Activated CD4-positive, alpha-beta T cell treated with anti-CD3 and anti-CD28 coated beads, Interleukin-2, amount 50 U/mL, for 16 hours (primary cell): ENCODE measurements at places on chromosomes 11 and 22.
A peak's percentile ranks its signal among the peaks of the same experiment; 100 is the strongest.

DNA sequence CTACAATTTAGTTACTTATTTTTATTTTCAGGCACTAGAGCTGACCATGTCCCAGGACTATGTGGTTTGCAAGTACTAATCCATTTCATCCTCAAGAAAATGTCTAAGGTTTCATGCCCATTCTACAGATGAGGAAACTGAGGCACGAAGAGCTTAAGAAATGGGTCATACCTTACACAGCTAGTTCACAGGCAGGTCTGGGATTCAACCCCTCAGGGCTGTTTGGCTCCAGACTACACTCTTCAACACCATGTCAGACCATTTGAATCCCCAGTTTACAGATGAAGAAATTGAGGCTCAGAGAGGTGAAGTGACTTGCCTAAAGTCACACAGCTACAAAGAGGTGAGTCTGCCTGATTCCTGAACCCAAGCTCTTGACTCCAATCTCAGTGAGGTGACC, 144.1 kb downstream of the MIAT start:
- no peak for DNase-seq

- DNase-seq = no peak
Observed at GRCh38 chr11:95157824-95158223, 68.2 kb downstream of the ENDOD1 start.

DNA sequence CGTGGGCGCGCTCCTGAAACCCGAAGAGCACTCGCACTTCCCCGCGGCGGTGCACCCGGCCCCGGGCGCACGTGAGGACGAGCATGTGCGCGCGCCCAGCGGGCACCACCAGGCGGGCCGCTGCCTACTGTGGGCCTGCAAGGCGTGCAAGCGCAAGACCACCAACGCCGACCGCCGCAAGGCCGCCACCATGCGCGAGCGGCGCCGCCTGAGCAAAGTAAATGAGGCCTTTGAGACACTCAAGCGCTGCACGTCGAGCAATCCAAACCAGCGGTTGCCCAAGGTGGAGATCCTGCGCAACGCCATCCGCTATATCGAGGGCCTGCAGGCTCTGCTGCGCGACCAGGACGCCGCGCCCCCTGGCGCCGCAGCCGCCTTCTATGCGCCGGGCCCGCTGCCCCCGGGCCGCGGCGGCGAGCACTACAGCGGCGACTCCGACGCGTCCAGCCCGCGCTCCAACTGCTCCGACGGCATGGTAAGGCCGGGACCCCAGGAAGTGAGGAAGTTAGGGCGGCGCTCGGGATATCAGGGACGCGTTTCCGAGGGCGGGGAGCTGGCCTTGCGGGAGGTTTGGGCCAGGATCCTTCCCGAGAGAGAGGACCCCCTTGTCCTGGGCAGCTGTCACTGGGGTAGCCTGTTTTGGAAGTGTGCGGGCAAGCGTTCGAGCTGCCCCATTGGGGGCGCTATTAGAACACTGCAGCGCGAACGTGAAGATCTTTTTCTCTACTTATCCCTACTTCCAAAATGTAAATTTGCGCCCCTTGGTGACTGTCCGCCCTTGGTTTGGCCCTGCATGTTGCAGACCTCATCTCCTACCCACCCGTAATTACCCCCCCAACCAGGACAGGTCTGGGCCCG, 796 bp downstream of the MYOD1 start:
- DNase-seq = no peak

DNA sequence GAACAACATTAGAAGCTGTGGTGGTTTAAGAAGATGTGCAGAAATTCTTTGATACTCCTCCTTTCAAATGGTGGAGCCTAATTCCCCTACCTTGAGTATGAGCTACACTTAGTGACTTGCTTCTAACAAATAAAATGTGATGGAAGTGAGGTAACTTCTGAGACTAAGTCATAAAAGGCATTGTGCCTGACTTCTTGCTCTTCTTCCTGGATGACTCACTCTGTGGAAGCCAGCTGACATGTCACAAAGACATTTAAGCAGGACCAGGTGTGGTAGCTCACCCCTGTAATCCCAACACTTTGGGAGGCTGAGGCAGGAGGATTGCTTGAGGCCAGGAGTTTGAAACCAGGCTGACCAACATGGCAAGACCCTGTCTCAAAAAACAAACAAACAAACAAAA, 3.9 kb upstream of the PLA2G3 start:
- peak; percentile 25 for DNase-seq

DNA sequence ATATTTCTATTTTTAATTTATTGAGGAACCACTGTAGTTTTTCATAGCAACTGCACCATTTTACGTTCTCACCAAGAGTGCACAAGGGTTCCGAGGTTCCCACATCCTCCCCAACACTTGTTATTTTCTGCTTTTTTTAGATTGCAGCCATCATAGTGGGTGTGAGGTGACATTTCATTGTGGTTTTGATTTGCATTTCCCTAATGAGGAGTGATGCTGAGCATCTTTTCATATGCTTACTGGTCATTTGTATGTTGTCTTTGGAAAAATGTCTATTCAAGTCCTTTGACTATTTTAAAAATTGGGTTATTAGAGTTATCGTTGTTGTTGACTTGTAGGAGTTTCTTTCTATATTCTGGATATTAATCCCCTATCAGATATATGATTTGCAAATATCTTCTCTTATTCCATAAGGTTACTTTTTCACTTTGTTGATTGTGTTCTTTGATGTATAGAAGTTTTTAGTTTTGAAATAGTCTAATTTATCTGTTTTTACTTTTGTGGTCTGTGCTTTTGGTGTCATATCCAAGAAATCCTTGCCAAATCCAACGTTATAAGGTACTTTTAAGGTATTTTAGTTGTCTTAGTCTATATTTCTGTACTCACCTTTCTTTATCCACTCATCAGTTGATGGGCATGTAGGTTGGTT, 9.0 kb downstream of the NEAT1 start:
- DNase-seq = peak; percentile 58

- DNase-seq = peak; percentile 66
Observed at GRCh38 chr11:96329419-96329818, 13.6 kb downstream of the MAML2 start.

DNA sequence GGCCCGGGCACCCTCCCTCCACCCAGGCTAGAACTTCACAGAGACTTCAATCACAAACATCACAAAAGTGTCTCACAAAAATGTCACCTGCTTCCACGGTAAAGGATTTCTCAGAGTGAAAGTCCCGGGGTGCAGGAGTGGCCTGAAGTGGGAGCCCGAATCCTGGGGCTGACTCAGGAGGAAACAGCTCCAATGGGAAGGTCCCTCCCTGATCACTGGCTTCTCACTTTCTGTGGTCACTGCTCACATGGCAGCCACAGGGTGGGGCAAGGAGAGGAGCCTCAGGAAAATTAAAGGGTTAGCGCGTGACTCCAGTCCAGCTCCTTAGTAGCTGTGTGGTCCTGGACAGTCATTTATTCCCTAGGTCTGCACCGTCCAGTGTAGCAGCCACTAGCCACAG, 564.5 kb upstream of the B3GAT1 start:
- no peak for DNase-seq

- DNase-seq = peak; percentile 95
Observed at GRCh38 chr22:30326706-30327362, at the start of gene TBC1D10A. TBC1D10A (minus strand) TSS chr22:30326941; CDS start chr22:30326881, 60 bp downstream.

DNA sequence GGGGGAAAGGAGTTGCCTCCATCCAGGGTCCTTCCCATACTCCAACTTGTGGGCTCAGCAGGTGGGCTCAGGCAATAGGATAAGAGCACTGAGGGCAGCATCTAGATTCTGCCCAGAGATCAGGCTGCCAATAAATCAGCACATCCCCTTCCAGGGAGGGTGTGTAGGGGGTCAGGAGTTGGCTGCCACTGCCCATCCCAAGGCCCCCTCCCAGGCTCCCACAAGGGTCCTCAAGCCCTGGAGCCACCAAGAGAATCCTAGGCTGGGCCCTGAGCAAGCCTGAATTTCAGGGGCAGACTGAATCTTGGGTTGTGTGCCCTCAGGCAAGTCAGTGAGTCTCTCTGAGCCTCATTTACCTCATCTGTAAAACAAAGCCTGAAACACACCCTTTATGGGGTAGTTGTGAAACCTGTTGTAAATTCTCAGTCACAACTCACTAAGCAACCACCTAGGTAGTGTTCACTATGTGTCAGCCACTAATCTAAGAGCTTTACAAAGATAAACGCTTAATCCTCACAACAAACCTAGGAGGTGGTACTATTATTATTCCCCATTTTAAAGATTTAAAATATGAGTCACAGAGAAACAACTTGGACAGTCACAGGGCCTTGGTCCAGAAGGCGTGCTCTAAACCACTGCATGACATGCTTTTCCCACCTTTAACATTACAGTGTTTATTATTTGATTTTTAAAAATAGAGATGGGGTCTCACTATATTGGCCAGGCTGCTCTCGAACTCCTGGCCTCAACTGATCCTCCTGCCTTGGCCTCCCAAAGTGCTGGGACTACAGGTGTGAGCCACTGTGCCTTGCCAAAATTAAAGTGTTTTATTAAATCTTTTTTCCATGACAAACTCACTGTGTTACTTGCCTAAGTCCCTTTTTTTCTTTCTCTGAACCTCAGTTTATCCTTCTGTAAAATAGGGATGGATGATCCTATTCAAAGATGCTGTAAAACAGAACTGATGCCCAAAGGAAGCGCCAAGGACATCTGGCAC, 36.2 kb downstream of the LMO1 start:
- no peak for DNase-seq

DNA sequence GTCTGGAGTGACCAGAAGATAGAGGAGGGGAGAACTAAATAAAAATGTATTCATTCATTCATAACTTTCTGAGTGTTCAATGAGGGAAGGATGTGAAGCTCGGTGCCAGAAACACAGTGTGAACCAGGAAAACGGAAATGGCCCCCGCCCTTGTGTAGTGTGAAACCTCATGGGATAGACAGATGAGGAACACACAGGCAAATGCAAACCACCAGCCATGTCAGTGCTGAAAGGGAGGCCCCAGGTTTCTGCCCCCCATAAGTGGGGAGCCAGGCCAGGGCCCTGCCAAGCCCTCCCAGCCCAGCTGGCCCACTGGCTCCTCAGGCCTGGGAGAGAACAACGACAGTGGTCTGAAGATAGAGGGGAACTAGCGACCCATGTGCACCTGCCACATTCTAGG, 30.5 kb downstream of the LARGE1 start:
- DNase-seq = no peak

GRCh38 chr11:94656968-94657367, 89.8 kb downstream of the PIWIL4 start:
- no peak for DNase-seq

DNA sequence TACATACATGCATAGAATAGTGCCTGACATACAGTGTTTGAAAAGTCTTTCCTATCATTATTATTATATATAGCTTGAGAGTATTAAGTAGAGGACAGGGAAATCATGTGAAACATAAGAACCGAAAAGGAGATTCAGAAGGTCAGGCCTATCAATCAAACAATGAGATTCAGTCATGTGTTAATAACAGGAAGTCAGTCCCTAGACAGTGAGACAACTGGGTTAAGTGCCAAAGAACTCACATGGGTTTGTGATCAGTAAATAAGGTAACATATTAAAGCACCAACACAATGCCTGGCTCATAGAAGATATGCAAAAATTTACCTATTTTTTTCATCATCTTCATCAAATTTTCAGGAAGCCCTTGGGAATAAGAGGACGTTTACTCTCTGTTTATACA, 174.3 kb upstream of the FAT3 start:
- no peak for DNase-seq

DNA sequence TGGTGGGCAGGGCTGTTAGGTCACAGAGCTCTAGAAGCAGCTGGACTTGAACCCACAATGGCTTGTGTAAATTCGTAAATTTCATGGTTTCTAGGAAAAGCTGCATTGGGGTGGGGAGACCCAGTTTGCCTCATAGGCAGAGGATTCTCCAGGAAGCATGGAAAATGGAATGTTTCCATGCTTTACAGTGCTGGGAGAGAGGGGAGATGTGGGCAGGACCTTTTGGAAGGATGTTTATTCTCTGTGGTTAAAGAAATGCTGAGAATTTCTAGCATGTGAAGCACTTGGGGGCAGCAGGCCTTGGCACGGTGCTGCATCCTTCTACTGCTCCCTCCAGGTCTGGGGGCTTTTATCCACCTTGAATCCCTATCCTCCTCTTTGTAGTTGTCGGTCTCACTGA, 46.3 kb downstream of the TRAF6 start:
- no peak for DNase-seq

GRCh38 chr11:64244966-64245365, 1.8 kb downstream of the PPP1R14B start:
- DNase-seq = no peak

- DNase-seq = no peak
Observed at GRCh38 chr11:105870516-105871113, 151.4 kb downstream of the MSANTD4 start.

- no peak for DNase-seq
Observed at GRCh38 chr11:118670063-118670462, 9.4 kb downstream of the TREH start.

GRCh38 chr11:30832831-30833230, 246.7 kb upstream of the MPPED2 start:
- DNase-seq = no peak

DNA sequence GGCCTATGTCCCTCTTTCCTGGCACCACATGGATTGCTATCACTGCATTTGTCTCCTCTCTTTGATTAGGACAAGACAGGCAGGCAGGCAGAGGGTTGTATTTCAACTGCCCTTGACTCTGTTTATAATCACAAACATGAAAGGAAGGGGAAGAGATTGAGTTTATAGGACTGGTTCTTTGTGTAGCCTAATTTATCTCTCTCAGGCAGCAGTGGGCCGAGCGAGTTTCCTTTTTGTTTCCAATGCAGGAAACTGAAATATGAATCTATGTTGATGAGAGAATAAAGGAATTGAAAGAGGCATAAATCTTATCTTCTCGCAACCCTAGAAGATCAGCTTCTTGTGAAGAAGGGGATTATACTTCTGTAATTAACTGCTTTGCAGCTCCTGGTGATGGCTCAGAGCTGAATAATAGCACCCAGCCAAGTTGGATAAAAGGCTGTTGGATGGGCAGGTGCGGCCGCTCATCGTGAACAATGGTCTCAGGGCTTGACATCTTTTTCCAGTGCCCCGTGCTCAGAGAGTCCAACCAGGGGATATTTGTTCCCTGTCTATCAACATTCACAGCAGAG, 80.6 kb upstream of the SYT13 start:
- no peak for DNase-seq

DNA sequence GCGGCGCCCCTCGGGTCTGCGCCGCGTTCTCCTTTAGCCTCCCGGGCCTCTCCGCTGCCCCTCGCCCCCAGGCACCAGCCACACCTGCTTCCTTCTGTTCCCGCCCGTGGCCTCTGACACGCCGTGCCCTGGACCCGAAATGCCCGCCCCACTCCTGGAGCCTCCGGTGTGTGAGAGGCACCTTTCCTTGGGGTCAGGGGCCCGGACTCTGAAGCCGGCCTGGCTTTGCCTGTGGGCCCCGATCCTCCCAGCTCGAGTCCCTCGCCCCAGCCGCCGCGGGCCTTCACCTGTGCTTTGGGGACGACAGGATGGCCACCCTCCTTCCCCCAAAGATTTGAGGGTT, 661 bp upstream of the CDPF1 start:
- no peak for DNase-seq

GRCh38 chr11:117172724-117173421, 5.7 kb upstream of the SIDT2 start:
- DNase-seq = no peak

- DNase-seq = no peak
Observed at GRCh38 chr11:95827696-95828095, 37.4 kb downstream of the CEP57 start.

GRCh38 chr11:120564573-120565311, 53.2 kb downstream of the GRIK4 start:
- DNase-seq = peak; percentile 24
